KG1 (cell line): ENCODE measurements at places on chromosomes 16 and 17.

- DNase-seq: peak; percentile 41
Measured at GRCh38 chr17:78324391-78325075, 35.3 kb downstream of the SOCS3 start.

GRCh38 chr16:2739625-2740430, 12.6 kb upstream of the SRRM2 start:
- no peak for DNase-seq

- no peak for DNase-seq
Measured at GRCh38 chr17:66570447-66571195, 264.3 kb upstream of the CACNG5 start.

DNA sequence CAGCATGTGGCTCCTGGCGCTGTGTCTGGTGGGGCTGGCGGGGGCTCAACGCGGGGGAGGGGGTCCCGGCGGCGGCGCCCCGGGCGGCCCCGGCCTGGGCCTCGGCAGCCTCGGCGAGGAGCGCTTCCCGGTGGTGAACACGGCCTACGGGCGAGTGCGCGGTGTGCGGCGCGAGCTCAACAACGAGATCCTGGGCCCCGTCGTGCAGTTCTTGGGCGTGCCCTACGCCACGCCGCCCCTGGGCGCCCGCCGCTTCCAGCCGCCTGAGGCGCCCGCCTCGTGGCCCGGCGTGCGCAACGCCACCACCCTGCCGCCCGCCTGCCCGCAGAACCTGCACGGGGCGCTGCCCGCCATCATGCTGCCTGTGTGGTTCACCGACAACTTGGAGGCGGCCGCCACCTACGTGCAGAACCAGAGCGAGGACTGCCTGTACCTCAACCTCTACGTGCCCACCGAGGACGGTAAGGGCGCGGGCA, 645 bp downstream of the NLGN2 start:
- no peak for DNase-seq

- DNase-seq: no peak
Measured at GRCh38 chr16:67860589-67861398, 12.1 kb upstream of the EDC4 start.

DNA sequence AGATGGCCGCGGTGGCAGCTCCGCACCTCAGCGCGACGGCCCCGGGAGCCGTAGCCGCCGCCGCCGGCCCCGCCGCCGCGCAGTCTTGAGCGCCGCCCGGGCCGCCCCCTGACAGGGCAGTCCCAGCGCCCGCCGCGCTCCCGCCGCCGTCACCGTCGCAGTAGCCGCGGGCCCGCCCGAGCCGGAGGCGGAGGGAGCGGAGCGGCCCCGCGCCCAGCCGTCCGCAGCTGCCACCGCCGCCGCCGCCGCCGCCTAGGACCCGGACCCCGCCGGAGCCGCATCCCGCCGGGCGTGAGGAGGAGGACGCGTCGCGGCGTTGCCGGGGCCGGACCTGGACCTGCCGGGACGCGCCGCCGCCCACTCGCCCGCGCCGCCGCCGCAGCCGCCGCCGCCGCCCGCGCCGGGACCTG, 218 bp downstream of the TNRC6C start:
- no peak for DNase-seq

- no peak for DNase-seq
Measured at GRCh38 chr16:85950136-85950918, 51.4 kb downstream of the IRF8 start.

DNA sequence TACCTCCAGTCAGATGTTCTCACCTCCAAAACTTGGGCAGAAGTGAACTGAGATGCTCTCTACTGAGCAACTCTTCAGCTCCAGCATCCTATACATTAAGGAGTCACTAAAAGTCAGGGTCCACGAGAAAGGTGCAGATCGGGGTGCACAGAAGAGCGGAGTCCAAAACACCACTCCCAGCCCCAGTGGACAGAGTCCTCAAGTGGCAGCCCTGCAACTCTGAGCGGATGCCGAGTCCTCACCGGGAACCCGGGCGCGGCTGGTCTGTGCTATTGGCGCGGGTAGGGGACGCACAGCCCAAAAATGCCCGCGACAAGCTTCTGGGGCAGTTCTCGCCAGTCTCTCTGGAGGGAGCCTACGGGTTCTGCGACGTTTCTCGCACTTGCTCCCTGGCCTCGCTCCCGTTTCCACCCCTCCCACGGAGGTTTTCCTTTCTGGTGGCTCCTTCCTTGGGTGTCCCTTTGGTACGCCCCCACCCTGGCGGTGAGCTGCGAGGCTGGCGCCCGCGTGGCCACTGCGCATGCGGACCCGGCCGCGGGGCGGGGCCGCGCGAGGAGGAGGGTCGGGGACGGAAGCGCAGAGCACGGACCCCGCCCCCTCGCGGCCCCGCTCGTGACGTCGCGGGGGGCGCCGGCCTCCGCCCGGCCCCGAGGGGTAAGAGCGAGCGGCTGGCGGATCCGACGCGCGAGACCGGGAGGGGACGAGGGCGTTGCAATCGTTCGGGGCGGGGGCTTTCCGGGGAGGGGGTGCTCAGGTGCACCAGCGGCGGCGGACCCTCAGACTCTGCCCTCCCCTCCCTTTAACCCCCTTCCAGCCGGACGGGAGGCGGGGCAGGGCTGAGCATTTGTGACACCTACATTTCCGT, at the start of gene TMEM219:
TSS of gene TMEM219 (plus strand) at position 601 of the 865 bp plus-strand sequence. CDS start 1,065 bp downstream, outside the sequence.
- peak; percentile 95 for DNase-seq

GRCh38 chr17:338442-339192, 14.0 kb downstream of the RPH3AL start:
- DNase-seq: no peak

- no peak for DNase-seq
Measured at GRCh38 chr17:75842963-75843576, 1.1 kb downstream of the UNC13D start.

- no peak for DNase-seq
Measured at GRCh38 chr17:72706396-72706981, 386.0 kb downstream of the SLC39A11 start.

- DNase-seq: peak; percentile 8
Measured at GRCh38 chr16:48231727-48232492, 12.2 kb upstream of the LONP2 start.

DNA sequence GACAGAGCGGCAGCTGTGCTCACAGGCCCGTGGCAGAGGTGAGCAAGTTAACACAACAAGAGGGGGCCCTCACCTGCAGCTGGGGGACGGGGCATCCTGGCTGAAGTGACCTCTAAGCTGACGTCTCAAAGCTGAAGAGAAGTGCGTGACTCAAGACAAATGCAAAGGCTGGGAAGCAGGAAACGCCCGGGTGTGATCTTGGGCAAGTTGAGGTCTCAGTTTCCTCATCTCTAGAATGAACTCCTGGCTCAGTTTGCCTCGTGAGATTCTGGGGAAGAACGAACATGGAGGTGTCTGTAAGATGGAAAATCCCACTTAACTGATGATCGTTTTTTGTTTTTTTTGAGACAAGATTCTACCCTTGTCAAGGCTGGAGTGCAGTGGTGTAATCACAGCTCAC, 40.1 kb upstream of the C1QL1 start:
- no peak for DNase-seq

DNA sequence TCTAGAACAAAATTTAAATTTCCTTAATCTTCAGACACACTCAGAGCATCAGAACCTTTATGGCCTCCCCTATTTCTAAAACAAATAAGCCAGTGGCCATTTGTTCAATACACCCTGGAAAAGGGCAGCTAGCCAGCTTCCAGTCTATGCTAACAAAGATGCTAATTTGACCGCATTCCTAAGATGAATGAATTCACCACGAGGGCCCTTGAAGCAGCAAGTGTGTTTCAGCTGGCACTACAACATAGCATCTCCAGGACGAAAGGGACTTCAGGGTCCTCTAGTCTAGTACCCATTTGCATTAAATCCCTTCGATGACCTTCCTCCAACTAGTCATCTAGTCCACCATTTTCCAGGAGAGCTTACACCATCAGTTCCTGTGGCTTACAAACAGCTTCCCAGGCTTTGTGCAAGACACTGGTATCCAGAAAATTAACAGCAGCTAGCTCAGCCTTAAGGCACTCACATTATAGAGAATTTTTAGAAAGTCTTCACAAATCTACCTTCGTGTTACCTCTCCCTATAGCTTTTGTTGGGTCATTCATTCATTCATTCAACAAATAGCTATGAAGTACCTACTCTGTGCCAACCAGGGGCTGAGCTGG, 10.9 kb downstream of the KRT37 start:
- DNase-seq: no peak

DNA sequence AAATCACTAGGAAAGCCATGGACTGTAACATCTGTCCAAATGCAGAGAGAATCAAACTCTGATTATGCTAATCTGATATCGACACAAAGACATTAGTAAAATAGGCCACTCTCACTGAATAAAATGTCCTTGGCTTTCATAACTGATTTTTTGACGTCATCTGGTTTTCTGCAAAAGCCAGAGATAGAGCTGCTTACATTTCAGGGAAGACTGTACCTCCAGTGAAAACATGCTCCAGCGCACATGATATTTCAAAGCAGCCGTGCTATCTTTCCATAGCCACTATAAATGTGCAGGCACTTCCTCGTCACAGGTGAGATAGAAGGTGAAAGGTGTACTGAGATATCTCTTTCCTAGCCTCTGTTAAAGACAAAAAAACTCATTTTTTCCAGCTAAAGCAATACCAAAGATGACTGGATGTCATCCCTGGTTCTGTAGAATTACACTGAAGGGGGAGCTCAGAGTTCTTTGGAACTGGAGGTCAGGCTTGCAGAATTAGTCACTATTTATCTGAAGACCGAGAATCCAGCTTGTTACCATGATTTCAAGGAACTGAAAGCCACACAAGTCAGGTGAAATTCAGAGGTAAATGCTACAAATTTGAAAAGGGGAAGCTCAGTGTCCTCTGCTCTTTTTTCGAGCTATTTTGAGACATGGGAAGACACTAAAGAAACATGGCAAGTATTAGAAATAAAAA, 249.5 kb downstream of the CA10 start:
- DNase-seq: no peak
